ENCODE measurements at places on chromosomes 5 and 9.

DNA sequence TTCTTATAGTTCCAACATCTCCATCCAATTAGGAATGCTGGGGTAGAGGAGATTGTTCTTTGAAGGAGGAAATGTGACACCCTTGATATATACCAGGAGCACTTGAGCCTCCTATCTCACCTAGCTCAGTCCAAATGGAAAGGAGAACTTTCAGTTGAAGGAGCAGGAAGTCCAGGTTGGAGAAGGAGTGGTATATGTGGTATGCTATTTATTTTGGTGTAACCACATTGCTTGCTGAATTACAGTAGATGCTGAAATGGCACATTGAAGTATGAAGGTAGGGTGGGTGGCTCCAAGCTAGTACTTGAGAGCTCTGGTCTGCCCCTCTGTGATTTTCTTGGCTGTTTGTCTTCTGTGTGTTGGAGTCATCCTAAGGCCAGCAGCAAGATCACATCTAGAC, 6.1 kb downstream of the CSNK1G3 start:
- no peak for DNase-seq

- DNase-seq, result no peak
These were observed 7.6 kb upstream of the HMGCS1 start for GRCh38 chr5:43320846-43321245.

DNA sequence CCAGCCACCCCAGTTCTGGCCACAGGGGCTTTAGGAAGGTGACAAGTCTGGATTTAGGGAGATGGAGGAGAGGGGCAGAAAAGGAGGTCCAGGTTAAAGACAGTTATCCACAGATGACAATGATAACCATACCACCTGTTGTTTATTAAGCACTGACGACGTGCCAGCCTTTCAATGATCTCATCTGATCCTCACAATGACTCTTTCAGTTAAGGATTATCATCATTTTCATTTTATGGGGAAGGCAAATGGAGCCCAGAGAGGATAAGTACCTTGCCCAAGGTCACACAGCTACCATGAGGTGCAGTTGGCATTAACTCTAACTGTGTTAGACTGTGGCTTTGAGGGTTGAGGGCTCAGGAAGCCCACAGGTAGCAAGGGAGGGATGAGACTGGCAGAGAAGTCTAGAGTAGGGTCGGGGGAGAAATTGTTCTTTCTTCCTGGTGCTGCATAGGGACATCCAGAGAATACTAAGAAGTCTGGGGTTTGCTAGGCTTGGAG, 21.5 kb upstream of the JADE2 start:
- no peak for DNase-seq

- DNase-seq, result no peak
These were observed 5.9 kb downstream of the NINJ1 start for GRCh38 chr9:93128011-93128714.

- no peak for DNase-seq
These were observed 273.4 kb downstream of the SLIT3 start for GRCh38 chr5:169027501-169028061.

- DNase-seq, result no peak
These were observed 638.8 kb upstream of the WWC1 start for GRCh38 chr5:167652690-167653089.

- no peak for DNase-seq
These were observed 272.6 kb upstream of the IRX2 start for GRCh38 chr5:3024126-3024525.

DNA sequence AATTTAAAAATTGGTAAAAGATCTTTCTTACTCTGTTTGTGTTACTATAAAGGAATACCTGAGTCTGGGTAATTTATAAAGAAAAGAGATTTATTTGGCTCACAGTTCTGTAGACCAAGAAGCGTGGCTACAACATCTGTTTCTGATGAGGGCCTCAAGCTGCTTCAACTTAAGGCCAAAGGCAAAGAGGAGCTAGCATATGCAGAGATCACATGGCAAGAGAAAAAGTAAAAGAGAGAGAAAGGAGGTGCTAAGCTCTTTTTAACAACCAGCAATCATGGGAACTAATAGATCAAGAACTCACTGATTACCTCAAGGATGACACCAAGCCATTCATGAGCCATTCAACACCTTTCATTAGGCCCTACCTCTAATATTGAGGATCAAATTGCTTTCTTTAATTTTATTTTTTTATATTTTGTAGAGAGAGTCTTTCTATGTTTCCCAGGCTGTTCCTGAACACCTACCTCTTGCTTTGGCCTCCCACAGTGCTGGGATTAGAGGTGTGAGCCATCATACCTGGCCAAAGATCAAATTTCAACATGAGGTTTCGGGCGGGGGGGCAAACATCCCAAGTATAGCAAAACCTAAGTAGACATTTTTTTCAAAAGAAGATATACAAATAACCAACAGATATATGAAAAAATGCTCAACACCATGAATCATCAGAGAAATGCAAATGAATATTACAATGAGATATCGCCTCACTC, 16.0 kb upstream of the SHC3 start:
- no peak for DNase-seq

DNA sequence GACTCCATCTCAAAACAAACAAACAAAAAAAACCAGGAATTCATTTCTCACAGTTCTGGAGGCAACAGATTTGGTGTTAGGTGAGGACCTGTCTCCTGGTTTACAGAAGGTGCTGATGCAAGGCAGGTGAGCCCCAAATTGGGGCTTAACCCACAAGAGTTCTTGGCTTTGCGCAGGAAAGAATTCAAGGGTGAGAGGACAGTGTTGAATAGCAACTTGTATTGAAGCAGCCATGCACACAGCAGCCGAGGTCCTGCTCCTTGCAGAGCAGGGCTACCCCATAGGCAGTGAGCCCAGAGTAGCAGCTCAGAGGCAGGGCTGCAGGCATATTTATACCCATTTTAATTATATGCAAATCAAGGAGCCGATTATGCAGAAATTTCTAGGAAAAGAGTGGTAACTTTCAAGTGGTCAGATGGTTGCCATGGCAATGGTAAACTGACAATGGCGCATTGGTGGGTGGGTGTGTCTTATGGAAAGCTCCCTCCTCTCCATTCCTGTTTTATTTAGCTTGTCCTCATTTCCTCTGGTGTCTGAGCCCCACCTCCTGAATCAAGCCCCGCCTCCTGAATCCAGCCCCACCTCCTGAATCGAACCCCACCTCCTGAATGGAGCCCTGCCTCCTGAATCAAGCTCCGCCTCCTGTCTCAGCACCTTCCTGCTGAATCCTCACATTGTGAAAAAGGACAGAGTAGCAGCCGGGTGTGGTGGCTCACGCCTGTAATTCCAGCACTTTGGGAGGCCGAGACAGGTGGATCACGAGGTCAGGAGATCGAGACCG, 34.5 kb upstream of the COL5A1 start:
- DNase-seq, result no peak

- peak; percentile 35 for DNase-seq
These were observed 132.6 kb downstream of the MRPL36 start for GRCh38 chr5:1666812-1667588.

- DNase-seq, result no peak
These were observed 35.3 kb downstream of the THBS4 start for GRCh38 chr5:80070338-80071056.

GRCh38 chr5:139271201-139272027, 22.1 kb upstream of the MATR3 start:
- DNase-seq, result no peak

- DNase-seq, result no peak
These were observed at the start of gene PTGDS for GRCh38 chr9:136977223-136977622. Gene PTGDS, plus strand, starts transcription at chr9:136977504. Its CDS starts 75 bp downstream, at chr9:136977579.

DNA sequence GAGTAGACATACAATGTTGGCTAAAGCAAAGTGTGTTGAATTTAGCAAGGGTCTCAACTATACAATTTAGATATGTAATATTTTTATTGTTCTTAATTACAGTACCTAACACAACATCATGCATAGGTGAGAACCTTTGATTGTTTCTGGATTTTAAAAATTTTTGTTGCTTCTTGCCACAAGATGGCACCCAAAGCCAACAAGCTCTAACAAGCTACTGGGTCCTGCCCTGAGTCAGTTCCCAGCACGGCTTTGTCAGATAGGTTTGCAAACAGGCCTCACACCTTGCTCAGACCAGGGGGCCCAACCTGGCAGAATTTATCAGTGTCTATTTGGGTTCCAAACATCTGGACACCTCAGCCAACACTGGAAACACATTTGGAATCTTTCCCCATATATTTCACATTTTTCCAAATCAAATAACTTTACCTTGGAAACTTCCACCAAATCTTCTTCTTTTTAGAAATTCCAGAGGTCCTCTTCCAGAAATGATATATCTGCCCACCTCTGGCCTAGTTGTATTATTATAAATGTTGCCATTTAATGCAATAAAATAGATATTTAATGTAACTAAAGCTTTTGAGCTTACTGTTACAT, 49.5 kb upstream of the EGFLAM start:
- DNase-seq, result peak; percentile 44

DNA sequence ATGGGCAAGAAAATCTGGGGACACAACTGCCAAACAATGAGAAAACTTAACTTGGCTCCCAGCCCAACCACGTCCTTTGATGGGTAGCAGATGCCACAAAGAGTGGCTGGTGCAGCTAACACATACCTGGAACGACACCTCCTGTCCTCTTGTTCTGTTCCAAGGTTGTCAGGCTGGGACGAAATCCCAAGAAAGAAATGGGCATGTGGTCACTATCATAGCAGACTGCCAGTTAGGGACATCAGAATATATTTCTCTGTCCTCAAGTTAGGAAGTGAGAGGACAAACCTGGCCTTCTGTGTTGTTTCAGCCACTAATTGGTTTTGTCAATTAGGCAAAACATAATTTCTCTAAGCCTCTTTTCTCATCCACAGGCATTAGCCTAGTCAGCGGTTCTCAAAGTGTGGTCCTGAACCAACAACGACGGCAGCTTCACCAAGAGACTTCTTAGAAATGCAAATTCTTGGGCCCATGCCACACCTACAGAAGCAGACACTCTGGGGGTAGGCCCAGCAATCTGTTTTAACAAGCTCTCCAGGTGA, 63.4 kb downstream of the RAPGEF1 start:
- no peak for DNase-seq

GRCh38 chr9:21919377-21920362, 74.5 kb downstream of the CDKN2A start:
- no peak for DNase-seq

DNA sequence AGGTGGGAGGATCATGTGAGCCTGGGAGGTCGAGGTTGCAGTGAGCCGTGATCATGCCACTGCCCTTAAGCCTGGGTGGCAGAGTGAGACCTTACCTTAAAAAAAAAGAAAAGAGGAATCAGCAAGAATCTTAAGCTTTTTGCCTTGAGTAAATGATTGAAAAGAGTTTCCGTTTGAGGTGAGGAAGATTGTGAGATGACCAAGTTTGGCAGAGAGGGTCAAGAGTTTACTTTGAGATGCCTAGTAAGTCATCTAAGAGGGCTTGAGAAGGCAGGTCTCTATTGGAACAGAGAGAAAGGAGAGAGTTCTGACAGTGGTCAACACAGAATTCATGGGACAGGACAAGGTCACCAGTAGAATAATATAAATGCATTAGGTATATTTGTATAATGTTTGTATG, 572.1 kb downstream of the TLE4 start:
- DNase-seq, result no peak

DNA sequence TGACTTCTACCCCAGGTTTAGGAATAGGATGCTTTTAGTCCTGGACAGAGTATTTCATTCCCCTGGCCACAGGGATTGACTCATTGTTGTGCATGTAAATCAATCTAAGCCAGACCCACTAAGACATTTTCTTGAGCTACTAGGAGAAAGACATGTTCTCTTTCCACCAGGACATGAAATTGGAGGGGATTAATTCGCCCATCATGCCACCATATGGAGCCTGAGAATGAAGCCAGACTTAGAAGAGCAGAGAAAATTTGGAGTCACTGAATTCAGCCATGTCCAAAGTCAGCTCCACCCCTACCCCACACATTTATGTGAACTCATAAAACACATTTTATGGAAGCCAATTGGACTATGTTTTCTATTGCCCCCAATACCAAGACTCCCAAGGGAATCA, 322.5 kb downstream of the NFIB start:
- no peak for DNase-seq

DNA sequence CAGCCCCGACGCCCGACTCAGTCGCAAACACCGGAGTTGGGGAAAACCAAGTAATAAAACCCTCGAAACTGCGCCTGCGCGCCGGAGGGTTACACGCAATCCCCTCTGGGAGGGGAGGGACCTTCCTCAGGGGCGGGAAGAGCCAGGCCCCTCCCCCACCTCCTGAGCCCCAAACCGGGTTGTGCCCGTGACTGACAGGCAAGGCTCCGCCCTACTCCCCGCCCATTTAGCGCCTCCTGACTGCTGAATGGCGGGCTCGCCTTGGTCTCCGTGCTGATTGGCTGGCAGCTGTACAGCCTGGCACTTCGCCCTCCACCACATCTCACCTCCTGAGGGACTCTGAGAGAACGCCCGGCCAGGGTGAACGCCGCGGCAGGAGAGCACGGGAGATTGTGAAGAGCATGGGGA, at the start of gene PRDM9:
Gene PRDM9, plus strand, starts transcription at position 332 of the 408 bp plus-strand sequence. CDS start 1,425 bp downstream, outside the sequence.
- DNase-seq, result peak; percentile 97

GRCh38 chr5:113059232-113060040, 82.8 kb downstream of the DCP2 start:
- DNase-seq, result no peak

DNA sequence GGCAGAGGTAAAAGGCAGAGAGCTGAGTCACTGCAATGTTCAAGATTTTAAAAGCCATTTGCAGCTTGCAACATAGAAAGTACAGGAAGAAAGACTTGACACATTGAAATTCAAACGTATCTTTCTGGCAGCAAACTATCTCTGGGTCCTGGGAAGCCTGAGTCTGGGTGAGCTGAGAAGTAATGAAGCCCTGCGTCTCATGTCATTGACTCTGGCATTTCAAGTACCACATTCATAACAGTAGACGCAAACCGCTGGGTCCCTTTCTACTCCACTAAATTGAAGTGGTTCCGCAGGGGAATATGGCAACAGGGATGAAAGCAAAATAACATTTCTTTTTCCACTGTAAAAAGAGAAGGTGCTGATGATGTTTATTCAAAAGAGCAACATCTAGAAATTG, 694.3 kb downstream of the BRINP1 start:
- no peak for DNase-seq

GRCh38 chr5:137282216-137282615, 216.9 kb downstream of the SPOCK1 start:
- no peak for DNase-seq

DNA sequence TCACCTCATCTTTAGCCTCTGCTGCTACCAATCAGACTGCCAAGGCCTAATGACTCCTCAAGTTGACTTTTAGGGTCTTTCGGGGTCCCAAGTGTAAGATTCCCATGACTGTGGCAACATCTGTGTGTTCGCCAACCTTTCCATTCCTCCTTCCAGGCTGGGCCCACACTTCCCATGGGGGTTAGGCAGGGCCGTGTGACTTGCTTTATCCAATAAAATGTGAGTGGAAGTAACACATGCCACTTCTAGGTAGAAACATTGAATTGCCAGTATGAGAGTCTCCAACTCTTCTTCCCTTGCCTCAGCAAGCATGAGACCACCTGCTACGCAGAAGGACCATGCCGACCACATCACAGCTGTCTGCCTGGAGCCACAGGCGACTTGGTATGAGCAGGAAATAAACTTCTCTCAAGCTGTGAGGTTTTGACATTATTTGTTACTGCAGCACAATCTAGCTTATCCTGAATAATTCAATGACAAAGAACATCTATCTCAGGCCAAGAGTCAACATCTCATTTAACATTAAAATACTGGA, 190.4 kb upstream of the IER5L start:
- no peak for DNase-seq

GRCh38 chr5:139808481-139809330, 13.1 kb downstream of the PSD2 start:
- DNase-seq, result no peak
